ENCODE measurements at places on chromosomes 3 and 15.

DNA sequence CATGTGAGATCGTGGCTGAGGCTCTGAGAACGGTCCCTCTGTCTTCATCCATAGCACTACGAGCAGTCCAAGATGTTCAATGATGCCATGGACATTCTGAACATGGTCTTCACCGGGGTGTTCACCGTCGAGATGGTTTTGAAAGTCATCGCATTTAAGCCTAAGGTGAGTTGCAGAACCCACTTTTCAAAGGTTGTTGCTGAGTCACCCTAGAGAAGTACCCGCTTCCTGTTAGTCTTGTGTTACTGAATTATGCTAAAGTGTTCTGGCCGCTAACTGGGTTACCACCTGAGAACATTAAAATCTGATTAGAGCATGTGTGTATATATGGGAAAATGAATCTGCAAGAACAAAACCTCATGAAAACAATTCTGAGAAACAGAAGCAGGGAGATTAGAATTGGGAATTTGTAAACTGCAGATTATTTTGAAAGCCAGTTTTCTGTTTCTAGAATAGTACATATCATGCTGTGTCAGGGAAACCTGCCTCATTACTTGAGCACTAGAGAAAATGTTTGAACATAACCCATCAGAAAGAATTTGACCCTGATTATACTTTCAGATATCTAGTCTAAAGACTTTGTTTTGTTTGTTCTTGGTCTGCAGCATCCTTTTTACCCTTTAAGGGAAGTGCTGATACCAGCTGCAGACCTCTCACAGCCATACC, 92.6 kb downstream of the CHDH start:
- DNase-seq: no peak

GRCh38 chr3:155426524-155427230, 133.2 kb upstream of the STRIT1 start:
- no peak for DNase-seq

- DNase-seq: no peak
Measured at GRCh38 chr3:189572249-189572648, 58.9 kb upstream of the TP63 start.

DNA sequence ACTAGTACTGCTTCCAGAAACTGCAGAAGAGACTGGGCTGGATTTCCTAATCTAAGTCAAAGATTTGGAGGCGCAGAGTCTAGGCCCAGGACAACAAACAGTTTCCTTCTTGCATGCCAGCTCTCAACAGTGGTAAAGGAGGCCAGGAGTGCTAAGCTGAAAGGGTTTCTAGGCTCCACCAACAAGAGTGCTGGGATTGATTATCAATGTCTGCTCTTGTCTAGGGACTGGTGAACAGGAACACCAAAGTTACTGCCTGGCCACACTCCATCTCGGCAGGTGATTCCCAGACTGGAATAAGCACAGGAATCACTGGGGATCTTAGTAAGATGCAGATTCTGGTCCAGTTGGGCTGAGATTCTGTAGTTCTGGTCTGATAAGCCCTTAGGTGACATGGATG, 22.8 kb upstream of the FGD5 start:
- DNase-seq: no peak

DNA sequence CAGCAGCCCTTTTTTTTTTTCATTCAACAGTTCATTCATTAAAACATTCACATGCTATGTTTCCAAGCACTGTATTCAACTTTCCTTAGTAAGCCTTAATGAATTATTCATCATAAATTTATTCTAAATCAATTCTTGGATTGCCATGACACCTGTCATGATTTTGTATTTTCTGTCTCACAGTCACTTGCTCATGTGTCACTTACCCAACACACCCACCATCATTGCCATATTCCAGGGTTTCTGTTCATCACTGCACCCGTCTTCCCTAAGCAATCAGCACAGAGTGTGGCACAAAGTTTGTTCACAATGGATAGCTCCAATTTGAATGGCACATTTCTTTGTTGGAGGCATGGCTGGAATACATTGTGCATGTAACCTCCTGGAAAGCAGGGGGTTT, 27.2 kb downstream of the CPNE4 start:
- no peak for DNase-seq

DNA sequence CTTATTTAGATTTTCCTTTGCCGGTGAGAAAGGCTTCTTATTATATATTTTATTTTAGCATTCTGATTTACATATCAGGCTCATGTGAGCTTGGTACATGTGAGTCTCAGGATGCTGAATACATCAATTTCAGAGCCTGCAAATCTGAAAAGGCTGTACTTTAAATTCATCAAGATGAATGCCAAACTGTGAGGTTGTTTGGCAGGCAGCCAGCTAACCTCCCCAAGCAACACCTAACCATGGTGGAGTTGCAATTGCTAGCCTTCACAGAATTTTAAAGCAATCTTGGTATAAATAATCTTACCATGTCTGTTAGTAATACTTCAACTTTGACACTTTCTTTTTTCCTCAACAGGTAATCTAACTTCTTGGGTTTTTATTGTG, 252.5 kb downstream of the CDIN1 start:
- DNase-seq: peak; percentile 46

DNA sequence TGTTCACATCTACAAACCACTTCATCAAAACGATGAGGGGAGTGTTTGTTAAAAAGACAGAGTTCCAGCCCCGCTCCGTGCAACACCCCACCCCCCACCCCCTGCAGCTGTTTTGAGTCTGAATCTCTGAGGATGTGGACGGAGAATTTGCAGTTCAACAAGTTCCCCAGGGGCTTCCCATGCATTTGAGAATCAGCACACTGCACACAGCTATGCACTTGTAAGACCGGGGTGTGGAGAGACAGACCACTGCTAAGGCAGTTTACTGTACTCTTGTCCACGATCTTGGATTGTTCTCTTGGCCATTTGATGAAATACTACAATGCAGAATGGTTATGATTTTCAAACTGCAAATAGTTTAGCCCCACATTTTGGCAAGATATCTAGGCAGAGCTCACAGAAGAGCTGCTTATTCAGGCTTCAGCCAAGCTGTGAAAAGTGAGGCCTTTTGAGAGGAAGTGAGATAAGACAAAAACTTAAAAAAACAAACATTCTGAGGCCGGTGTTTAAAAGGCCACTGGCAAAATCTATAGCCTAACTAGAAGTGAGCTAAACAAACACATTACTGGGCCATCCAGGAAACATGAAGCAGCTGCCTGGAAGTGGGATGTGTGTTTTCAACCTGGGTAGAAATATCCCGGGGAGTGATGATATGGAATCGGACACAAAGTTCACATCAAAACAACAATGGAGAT, 308.2 kb upstream of the ADAMTS9 start:
- peak; percentile 49 for DNase-seq

GRCh38 chr3:10283638-10284037, 9.1 kb downstream of the GHRL start:
- no peak for DNase-seq

- DNase-seq: peak; percentile 73
Measured at GRCh38 chr15:29364426-29365078, 94.9 kb upstream of the NSMCE3 start.

DNA sequence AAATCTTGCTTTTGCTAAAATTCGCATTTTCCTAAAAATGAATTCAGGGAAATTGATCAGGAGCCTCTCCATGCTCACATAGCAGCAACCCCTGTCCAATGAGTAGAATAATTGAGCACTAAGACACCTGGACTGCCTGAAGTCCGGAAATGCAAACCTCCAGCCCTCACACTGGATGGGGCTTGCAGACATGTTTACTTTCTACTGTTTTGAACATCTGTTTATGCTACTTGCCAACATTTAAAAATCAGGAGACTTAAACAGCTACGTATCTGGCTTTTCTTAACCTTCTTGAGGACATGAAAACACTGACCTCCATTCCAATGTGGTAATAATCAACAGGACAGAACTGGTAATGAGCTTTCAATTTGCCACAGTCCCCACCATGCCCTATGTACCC, 184.4 kb downstream of the SHOX2 start:
- DNase-seq: no peak

DNA sequence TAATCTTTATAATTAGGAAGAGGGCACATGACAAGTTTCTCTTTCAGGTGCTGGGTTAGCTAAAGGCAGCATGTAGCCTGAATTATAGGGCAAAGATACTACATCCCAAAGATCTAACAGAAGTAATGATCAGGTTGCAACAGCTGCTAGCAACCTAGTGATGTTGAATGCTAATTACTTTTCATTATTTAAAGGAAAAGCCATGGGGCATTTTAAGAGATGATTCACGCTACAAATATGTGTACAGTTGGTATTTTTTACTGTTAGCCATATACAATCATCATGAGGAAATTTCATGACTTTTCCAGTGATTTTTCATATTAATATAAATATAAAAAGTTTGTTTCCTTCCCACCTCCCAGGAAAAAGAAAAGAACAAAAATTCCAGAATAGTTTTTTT, 43.0 kb downstream of the NEK10 start:
- DNase-seq: no peak

GRCh38 chr3:182879031-182879611, 85.8 kb downstream of the ATP11B start:
- DNase-seq: no peak

DNA sequence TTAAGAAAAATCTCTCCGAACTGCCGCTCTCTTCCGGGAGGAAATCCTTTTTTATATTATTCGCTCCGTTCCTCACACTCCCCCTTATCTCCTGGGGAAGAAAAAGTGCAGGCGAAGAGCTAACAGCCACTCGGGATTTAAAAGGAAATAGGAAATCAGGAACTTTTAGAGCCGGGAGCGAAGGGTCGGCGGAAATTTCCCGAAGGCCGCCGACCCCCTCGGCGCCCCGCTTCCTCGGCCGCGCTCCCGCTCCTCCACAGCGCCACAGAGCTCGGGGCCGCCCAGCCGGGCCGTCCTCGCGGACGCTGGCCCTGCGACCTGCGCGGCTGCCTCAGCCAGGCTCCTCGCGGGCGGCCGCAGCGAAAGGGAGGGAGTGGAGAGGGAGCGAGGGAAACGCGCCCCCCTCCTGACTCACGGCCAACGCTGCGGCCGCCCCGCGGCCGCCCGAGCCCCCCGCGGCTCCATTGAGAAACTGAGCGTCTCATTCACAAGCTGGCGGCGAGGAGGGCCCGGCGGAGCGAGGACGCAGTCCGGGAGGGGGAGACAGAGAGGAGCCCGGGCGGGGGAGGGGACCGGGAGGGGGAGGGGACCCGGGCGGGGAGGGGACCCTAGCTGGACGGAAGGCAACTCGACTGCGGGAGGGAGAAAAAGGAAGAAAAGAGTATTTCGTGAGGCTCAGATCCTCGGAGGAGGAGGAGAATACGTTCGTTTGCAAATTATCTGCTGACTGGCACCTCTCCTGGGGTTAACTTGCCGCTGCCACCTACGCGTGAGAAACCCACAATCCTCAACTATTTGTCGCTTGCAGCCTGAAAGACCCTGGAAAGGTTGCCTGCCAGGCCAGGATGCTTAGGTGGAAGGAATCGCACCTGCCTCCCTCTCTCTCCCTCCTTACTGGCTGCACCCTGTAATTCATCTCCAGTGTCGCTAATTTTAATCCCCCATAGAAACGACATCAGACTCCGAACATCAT, at the start of gene PTPN9:
TSS of gene PTPN9 (minus strand) at position 368 of the 973 bp plus-strand sequence. CDS start 539 bp downstream, outside the sequence.
- DNase-seq: peak; percentile 84

GRCh38 chr3:161305095-161305991, 66.0 kb downstream of the SPTSSB start:
- DNase-seq: no peak

DNA sequence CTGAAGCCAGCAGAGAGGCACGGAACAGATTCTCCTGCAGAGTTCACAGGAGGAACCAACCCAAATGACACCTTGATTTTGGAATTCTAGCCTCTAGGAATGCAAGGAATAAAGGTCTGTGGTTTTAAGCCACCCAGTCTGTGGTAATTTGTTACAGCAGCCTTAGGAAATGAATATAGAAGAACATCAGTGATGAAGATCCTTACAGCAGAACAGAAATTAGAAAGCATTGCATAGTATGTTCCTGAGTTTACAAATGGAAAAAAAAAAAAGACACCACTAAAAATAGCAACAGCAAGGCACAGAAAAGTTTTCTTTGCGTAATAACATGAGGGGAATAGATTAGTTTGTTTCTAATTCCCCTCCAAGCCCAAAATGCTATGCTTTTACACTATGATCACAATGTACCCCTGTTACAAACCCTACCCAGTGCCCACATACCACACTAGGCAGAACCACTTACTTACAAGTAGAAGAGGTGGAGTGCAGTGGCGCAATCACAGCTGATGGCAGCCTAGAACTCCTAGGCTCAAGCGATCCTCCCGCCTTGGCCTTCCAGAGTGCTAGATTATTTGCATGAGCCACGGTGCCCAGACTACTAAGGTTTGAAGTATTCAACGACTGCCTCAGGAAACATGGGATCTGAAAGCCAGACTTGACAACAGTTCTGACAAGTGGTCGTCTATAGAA, 84.3 kb downstream of the SHQ1 start:
- DNase-seq: no peak

GRCh38 chr3:127770671-127771355, 51.5 kb downstream of the MGLL start:
- DNase-seq: peak; percentile 31

DNA sequence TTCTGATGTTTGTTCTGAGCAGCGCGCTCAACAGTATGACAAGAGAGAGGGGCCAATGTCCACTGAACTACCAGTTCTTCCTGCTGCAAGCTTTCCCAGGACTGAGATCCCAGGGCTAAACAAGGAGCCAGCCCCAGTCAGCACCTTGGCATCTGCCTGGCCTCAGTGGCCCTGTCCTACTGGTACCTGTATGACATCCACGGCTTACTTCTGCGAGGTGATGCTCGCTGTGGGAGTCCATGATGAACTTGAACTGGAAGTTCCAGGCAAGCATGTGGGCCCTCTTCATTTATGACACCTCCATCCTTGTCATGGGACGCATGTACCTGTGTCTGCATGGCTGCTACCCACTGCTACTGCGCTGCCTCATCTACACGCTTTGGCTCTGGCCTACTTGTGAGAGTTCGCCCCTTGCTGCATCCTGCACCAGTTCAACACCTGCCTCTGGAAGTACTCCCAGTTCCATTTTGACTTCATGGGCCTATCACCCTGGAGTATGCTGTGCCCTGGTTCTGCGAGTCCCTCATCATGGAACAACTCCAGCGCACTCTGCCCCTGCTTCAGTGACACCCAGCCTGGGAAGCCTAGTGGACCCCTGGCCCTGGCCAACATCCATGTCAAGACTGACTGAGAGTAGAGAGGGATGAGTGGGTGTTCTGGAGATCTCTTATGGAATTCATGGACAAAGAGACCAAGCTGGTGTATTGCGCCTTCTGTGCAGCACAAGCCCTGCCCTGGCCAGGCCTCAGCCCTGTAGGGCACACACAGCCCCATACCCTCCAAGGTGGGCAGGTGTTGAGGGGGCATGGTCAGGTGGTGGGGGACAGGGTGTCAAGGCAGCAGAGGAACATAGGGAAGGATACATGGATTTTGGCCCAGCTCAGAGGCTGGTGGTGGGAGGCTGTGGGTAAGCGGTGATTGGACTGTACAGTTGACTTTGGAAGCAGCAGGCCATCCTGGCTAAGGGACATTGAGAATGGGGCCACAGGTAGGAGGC, 246.8 kb downstream of the NLGN1 start:
- DNase-seq: no peak

GRCh38 chr15:65921780-65922179, 52.5 kb downstream of the RAB11A start:
- no peak for DNase-seq

Measured in NCI-H226 (cell line).